ENCODE measurements at places on chromosomes 13 and 19.

DNA sequence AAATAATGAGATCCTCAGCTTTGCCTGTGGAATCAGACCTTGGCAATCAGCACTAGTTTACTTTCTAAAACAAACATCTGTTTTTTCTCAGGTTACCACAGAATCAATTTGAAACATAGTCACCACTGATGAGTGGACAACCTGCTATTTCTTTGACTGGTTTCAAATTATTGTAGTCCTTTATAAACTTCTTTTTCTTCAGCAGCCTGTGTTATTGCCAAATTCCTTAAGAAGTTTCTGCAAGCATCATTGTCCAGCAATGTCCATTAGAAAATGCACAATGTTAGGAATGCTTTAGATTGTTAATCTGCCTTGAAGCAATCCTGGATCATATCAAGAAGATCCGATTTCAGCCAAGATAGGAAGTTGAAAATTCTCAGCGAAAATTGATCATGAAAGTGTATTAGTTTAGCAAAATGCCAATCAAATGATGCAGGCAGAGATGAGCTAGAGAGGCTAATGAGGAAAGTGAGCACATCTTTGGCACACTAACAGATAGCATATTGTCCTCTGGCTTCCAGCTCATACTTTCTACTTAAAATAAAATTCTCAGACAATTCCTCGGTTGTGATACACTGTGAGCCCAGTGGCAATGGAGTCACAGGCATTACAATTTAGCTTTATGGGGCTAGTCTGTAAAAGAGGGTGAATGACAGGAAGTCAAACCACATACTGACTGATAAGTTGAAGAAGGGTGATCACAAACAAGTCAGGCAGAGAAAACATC is 270.6 kb downstream of the SLITRK6 start:
- DNase-seq: no peak

DNA sequence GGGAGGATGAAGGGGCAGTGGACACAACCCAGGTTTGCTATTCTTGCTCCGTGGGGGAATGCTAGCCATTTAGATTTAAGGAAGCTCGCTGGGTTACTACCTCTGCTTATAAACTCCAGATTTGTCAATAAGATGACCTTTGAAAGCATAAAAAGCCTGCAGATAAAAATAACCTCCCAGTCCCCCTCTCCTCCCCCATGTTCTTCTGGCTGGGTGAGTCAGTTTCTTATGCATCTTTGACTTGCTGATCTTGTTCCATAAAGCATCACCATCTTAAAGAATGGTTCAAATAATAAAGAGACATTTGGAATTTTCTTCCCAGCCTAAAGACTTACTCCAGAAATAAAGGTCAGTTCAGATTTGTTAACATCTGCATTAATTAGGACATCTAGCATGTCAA is 118.3 kb upstream of the RNF113B start:
- no peak for DNase-seq

- no peak for DNase-seq
Observed at GRCh38 chr13:74047931-74048600, 86.1 kb downstream of the KLF12 start.

- DNase-seq: peak; percentile 51
Observed at GRCh38 chr19:52237771-52238400, 31.5 kb upstream of the ZNF766 start.

DNA sequence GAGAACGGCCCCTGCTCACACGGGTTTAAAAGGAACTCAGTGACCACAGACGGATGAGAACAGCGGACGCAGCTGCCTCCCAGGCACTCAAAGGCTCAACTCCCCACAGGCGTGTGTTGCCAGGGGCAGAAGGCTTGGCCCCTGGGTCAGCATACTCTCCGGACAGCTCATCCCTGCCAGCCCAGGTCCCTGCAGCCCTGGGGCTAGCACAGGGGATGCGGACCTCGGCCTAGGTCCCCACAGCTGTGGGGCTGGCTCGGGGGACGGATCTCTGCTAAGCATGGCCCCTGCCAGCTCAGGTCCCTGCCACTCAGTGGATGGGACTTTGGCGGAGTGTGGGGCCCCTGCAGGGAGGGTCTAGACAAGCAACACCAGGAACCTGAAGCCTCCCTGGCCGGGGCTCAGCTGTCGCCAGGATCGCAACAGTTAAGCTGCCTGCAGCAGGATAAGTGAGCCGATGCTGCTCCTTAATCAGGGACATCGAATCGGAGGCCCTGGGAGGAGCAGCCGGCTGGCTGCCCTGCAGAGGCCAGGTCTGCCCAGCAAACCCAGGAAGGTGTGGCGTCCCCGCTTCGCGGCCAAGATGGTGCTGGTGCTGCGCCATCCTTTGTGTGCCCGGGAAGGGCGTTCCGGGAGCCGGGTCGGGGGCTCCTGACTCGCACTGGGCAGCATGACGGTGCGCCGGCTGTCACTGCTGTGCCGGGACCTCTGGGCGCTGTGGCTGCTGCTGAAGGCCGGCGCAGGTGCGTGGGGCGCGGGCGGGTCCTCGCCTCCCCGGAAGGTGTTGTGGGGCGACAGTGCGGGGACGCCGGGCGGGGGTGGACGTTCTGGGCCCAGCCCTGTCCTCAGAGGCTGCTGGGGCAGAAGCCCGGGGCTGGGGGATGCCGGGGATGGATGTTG is 32.5 kb downstream of the MCF2L start:
- DNase-seq: no peak

- no peak for DNase-seq
Observed at GRCh38 chr13:111562716-111563115, 242.3 kb downstream of the TEX29 start.

- no peak for DNase-seq
Observed at GRCh38 chr13:23288564-23288963, 107.8 kb downstream of the SGCG start.
